ENCODE measurements at places on chromosomes 5 and 9.

DNA sequence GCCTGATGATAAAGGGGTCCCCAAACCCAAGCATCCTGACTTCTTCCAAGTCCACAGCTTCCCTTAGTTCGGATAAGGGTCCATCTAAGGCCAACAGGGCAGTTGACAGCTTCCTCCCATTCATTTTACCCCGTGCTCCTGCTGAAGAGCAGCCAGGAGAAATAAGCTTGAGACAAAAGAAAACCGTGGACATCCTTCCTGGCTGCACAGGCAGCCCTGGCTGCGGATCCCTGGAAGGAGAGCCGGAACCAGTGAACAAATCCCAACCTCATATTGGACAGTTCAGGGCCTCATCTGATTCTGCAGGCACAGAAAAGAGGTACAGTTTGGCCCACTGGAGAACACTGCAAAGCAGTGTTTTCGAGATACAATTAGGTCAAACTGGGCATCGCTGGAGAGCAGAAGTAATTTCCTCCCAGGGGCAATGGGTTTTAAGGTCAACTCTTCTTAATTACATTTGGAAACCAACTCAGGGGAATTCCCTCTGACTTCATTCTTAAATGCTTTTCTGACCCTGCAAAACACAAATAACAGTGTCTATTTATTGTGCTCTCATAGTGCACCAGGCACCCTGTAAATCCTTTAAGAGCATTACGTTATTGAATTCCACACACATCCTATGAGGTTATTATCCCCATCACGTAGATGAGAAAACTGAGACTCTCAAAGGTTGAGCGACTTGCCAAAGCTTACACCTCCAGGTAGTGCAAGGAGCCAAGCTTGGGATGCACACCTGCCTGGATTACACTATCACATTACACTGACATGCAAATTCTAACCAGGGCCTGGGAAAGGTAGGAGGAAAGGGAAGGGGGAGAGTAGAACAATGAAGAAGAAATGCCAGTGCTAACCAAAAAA lies 21.2 kb downstream of the ADAM19 start:
- DNase-seq: no peak

- DNase-seq: no peak
Observed at GRCh38 chr9:114861922-114862605, 56.2 kb upstream of the TNFSF15 start.

- no peak for DNase-seq
Observed at GRCh38 chr5:124986667-124987066, 240.2 kb upstream of the ZNF608 start.

GRCh38 chr9:101705135-101705661 lies 33.2 kb downstream of the GRIN3A start:
- DNase-seq: no peak

DNA sequence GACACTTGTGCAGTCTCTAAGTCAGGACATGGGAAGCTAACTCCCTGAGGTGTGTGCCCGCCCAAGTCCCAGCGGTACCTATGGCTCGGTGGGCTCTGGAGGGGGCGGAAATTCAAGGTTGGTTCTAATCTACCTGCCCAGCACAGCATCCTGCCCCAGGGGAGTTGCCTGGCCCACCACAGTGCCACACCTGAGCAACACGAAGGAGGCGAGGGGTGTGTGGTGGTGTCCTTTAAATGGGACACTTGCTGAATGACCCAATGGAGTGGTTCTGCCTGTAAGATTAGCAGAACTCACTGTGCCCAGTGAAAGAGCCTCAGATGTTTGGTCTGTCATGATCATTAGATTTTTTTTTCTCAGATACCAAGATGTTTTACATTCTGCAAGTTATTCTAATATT lies 70.7 kb upstream of the OTULINL start:
- no peak for DNase-seq

- no peak for DNase-seq
Observed at GRCh38 chr5:142597546-142598337, 88.1 kb downstream of the FGF1 start.

- no peak for DNase-seq
Observed at GRCh38 chr9:107188376-107188775, 94.7 kb upstream of the RAD23B start.

- no peak for DNase-seq
Observed at GRCh38 chr5:113147101-113147508, 170.5 kb downstream of the DCP2 start.

GRCh38 chr5:79578876-79579275 lies 33.4 kb upstream of the TENT2 start:
- no peak for DNase-seq

- DNase-seq: no peak
Observed at GRCh38 chr5:110846398-110847001, 107.7 kb downstream of the SLC25A46 start.

- no peak for DNase-seq
Observed at GRCh38 chr9:2966565-2967300, 122.8 kb upstream of the PUM3 start.

- DNase-seq: no peak
Observed at GRCh38 chr5:156974328-156974727, 11.3 kb upstream of the TIMD4 start.

GRCh38 chr5:18043344-18043743 lies 409.1 kb downstream of the TAF11L14 start:
- no peak for DNase-seq

DNA sequence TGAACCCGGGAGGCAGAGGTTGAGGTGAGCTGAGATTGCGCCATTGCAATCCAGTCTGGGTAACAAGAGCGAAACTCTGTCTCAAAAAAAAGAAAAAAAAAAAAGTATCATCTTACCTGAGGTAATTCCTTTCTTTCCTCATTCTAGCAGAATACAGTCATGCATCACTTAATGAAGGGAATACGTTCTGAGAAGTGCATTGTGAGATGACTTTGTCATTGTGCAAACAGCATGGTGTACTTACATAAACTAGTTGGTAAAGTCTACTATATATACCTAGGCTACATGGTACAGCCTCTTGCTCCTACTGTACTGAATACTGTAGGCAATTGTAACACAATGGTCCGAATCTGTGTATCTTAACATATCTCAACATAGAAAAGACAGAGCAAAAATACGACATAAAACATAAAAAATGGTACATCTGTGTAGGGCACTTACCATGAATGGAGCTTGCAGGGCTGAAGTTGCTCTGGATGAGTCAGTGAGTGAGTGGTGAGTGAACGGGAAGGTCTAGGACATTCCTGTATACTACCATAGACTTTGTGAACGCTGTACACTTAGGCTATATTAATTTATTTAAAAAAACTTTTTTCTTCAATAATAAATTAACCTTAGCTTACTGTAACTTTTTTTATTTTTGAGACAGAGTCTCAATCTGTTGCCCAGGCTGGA lies 100.4 kb downstream of the GLDC start:
- no peak for DNase-seq

- no peak for DNase-seq
Observed at GRCh38 chr5:150675069-150675468, 14.0 kb downstream of the MYOZ3 start.

DNA sequence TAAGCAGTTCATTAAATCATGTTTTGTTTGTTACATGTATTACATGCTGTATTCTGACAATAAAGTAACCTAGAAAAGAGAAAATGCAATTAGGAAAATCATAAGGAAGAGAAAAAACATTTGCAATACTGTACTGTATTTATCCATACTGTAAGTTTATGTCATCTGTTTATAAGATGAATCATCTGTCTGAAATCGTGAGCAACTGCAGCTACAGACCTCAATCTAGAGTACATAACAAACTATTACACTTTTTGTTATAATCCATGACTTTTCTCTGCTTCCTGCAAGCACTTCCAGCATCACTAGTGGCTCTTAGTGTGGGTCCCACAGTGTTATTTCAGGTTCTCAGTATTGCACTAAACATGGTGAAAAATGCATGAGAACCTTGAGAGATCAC lies 144.4 kb upstream of the NR4A3 start:
- no peak for DNase-seq

DNA sequence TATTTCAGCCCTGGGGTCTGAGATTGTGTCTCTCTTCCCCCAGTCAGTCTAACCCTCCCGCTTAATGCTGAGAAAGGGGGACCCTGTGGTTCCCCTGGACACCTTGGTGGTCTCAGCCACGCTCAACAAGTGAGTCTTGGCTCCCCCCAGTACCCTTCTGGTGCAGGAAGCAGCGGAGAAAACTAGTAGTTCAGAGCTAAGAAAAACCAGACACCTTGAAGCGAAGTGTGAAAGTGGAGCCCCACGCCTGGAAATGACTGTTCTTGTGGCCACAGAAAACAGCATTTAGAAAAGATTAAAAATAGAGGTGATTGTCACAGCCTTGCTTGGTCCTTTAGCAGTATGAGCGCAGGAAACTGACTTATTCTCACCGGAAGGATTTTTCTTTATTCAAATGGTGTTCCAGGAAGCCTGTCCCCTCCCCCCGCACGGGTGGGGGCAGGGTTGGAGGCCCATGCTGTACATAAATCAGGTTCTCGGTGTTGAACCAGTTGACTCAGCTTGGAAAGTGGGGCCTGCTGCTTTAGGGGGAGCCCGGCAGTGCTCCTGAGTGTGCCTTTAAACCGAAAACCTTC lies 8.1 kb downstream of the ARPC5L start:
- no peak for DNase-seq

DNA sequence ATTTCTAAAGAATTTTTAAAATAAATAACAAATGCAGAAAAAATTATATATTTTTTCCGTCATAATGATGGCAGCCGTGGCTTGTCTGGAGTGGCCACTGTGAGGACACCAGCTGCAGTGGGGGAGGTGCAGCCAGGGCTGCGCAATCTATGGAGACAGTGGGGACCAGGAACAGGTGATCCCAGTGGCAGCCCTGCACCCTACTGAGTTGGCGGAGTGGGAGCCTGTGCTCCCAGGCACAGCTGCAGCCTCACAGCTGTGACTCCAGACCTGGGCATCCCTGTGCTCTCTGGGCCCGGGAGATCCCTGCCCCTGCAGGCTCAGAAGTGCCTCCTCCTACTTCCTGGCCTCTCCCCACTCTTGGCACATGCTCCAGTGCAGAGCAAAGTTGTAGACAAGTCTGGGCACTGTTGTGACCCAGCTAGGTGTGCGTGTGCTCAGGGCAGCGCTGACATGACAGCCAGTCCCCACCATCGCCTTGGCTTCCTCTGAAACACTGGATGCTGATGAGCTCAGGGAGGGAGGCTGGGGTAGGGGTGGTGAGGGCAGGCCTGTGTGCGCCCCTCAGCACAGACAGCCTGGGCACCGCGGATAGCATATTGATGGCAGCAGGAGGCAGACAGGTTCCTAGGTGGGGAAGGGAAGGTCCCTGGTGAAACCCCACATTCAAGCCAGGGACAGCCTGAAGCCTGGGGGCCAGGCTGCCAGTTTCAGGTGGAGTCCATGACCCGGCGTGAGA lies 96.0 kb upstream of the PRR16 start:
- DNase-seq: no peak

- no peak for DNase-seq
Observed at GRCh38 chr5:50580506-50580905, 85.9 kb upstream of the PARP8 start.

- DNase-seq: peak; percentile 59
Observed at GRCh38 chr9:118170032-118170955, 466.1 kb downstream of the TLR4 start.

- no peak for DNase-seq
Observed at GRCh38 chr9:108386032-108386431, 469.8 kb downstream of the ACTL7B start.

- no peak for DNase-seq
Observed at GRCh38 chr5:178496214-178496613, 94.0 kb downstream of the COL23A1 start.

- no peak for DNase-seq
Observed at GRCh38 chr5:946720-947625, 54.3 kb downstream of the TRIP13 start.

DNA sequence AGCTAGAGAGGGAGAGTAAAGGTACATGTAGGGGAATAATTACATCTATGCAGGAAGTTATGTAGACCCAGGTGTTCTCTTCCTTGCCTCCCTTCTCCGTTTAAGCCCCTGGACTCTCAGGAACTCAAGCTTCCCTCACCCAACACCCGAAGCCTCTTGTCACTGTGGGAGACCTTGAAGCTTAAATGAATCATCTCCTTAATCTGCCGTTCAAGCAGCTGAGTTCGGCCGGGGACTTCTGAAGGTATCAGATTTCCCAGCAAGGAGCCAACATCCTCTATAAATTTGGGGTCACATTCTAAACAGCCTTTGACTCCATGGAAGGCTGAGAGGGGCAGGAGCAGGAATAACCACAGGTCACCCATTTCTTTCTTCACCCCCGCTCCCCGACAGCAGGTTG lies 412 bp downstream of the IZUMO3 start:
- no peak for DNase-seq

DNA sequence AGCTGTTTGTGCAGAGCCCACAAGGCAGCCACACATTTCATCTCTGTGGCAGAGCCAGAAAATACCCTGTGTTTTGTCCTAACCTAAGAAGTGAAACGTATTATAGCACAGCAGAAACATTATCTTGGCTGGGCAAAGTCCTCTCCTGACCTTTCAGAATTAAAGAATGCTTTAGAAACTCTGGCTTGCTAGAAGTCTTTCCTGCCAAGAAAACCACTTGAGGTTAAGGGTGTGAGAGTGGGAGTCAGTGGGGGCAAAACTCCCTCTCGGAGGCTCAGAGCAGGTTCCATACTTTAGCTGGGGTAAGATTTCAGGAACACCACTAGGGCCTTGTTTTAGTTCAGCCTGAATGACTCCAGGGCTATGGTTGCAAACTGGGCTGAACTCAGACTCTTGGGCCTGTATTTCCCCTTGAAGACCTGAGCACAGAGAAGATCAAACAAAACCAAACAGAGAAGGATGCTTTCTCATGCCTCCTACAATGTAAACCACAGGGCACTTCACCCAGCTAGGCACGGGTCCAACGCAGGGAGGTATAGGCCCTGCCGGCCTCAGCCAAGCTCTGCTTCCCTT lies 48.0 kb downstream of the ZNF366 start:
- no peak for DNase-seq

DNA sequence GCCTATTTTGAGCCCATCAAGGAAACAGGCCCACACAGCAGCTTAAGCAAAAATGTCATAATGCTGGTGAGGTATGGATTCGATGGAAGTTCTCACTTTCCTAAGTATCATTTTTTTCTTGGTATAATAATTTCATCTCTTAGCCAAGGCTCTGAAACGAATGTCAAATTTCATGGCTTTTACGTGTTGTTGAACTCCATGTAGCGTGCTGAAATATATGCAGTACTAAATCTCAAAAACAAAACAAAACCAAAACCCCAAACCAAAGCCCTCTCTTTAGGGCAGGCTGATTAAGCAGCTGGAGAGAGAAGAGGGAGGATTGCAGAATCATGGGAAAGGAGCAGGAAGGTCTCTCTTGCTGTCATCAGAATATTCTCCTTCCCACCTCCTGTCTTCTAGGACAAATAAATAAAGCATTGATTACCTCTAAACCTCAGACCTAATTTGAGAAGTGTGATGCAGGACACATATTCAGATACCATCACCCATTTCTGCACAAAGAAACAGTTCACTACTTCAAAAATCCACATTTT lies 58.3 kb downstream of the TMEM174 start:
- no peak for DNase-seq

DNA sequence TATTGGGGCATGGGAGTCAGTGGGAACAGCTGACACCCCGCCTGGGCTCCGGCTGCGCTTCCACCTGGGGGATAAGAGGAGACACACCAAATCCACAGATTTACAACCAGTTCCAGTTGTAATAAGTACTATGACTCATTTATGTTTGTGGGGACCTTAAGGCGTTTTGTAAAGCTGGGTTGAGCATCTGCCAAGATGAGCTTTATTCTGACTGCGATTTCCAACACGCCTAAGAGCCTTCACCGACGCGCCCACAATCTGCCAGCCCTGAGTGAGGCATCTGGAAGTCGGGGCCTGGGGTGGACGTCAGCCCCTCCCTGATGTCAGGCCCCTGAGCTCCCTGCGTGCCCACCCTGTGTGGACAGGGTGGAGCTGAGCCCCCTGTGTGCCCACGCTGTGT lies 14.3 kb upstream of the LHX3 start:
- DNase-seq: peak; percentile 3

- DNase-seq: no peak
Observed at GRCh38 chr5:58898006-58898405, 315.1 kb downstream of the RAB3C start.
